ENCODE measurements at places on chromosomes 1 and 21.

- peak; percentile 24 for DNase-seq
These were observed 1242.4 kb upstream of the ADGRL4 start for GRCh38 chr1:80248886-80249285.

DNA sequence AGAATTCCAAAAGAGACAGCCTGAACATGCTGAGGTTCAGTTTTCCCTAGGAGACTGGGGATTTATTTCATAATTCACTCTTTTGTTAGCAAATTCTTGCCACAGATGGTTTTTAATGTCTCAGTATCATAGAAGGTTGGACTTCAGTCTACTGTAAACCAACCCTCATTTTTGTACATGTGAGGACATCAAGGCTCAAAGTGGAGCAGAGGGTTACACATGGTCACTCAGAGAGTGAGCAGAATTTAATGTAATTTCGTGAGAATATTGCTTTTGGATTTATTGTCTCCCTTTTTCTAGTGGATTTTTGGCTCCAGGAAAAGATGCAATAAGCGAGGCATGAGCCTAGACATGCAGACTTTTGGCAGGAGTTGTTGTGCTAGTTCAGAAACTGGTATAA, 210.8 kb upstream of the JUN start:
- no peak for DNase-seq

- DNase-seq = no peak
These were observed 9.6 kb downstream of the STUM start for GRCh38 chr1:226558036-226558650.

DNA sequence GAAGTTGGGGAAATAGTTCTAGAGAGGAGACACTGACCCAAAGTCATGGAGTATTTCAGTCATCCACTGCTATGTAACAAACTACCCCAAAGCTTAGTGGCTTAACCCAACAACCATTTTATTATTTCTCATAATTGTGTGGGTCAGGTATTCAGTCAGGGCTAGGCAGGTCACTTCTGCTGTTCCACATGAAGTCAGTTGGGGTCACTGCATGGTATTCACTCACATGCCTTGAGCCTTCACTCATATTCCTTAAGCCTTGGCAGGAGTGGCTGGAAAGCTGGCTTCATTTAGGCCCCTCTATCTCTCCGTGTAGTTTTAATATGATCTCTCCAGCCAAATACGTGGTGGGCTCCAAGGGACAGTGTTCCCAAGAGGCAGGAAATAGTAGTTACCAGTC, 17.5 kb upstream of the RNF11 start:
- no peak for DNase-seq

- no peak for DNase-seq
These were observed 61.8 kb upstream of the COA6 start for GRCh38 chr1:234311414-234311813.

DNA sequence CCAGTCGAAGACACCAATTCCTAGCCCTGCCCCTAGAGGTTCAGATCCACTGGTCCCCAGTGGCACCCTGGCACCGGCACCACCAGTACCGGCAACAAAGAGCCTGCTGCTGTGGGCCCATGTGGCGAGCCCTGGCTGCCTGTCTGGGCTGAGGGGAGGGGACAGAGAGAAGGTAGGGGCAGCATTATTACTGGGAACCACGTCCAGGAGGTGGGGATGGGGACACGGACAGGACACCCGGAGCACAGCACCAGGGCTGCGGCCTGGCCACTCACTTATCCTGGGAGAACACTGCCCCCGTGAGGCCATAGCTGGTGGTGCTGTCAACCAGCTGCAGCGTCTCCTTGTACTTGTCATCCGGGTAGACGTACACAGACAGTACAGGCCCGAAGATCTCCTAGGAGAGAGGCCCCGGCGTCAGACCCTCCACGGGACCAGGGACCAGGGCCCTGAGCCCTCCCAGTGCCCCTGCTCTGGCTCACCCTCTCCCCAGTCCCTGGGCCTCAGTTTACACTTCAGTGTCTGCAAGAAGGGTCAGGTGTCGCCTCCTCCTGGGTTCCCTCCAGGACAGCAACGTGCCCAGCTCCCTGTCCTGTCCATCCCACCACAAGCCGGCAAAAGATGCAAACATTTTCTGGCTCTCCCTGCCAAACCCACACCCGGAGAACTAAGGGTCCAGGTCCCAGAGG, 15.8 kb upstream of the TAS1R2 start:
- DNase-seq = peak; percentile 90

DNA sequence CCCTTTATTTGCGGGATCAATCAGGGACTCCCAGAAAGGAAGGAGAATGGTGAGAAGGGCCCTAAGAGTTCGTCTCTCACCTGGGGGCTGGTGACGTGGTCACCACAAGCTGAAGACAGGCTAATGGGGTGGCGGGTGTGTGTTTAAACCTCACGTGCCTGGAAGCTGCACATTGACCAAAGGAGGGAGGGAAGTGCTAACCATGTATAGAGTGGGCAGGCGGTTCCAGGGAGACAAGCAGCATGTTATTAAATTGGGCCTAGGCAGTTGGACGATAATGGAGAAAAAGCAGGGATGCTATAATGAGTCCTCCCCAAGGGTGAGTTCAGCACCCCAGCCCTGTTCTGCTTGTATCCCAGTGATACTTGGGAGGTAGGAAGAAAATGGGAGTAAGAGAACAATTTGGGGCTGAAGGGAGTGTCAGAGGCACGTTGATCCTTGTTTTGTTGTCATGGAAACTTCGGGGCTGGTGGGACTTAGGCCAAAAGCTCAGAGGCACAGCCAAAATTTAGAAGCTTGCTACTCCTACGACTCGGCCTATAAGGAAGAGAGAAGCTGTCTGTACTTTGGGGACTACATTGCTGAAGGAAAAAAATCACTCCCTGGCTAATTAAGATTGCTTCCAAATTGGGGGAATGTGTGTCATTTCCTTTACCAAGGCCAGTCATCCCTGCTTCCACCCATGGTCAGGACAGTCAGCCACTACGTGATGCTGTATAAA, 33.2 kb upstream of the EPHA8 start:
- DNase-seq = no peak

GRCh38 chr1:226181996-226182714, 4.4 kb downstream of the ACBD3 start:
- DNase-seq = peak; percentile 91

DNA sequence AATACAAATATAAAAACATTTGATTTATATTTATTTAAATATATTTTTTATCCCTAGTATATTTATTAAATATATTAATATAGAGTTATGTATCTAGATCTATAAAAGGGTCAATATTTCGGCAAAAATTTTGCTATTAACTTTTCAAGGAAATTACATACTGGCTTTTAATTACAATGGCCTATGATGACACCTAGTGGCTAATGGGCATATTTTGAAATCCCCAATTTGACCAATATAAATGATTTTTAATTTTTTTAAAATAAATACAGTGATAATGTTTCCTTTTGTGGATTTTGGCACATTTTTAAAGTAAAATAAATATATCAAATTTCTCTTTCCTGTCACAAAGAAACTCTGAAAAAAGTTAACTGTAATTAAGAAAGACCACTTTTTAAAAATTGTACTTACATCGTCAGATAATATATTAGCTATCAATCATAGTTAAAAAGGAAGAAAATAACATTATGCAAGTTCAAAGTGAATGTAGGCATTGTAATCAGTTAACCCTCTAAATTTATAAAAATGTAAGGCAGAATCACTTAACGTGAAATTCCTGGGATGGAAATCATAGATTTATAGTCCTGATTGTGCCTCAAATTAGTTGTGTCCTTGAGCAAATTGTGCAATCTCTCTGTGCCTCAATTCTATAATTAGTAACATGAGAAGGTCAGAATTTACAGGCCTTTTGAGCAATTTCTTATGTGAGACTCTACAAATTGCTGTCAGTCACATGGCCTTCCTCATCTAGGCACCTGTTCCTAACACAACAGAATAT, 25.6 kb upstream of the RGS13 start:
- no peak for DNase-seq

DNA sequence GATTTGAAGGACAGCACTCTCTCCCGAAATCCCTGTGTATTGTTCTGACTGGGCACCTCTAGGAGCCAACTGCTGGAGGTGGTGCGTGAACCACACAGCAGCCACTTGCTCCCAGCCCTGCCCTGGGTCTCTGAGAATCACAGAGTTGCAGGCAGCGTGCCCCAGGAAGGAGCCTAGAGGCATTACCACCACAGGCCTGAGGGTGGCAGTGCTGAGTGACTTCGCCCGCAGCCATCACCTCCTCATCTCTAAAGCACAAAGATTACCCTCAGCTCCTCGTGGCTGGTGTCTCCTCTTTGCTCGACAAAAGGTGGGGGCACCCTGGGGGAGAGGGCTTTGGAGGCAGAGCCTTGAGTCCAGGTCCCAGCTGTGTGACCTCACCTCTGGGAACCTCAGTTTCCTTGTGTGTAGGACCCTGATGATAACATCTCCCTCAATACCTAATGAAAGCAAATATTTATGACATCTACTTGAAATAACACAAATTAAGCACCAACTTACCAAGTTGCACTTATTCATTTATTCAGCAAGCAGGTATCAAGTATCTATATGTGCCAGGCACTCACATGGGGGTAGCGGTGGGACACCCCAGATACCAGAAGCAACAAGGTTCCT, 86.3 kb downstream of the VWA5B1 start:
- peak; percentile 21 for DNase-seq

DNA sequence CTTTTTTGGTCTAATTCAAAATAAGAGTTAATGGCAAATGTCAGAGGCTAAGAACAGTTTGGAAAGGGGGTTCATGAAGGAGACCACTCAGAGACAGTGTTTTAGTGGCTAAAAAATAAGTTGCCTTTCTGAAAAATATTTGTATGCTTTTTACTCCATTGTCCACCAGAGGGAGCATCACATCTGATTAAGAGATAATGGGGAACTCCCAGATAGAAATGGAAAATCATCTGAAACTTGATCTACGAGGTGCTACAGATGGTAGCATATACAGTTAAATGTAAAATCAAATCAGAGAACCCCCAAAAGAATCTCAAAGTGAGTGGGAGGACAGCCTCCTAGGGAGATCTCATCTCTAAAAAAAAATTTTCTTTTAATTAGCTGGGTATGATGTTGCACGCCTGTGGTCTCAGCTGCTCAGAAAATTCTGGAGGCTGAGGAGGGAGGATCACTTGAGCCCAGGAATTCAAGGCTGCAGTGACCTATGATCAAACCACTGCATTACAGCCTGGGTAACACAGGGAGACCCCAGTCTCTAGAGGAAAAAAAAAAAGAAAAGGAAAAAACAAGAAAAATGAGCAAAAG, 9.7 kb downstream of the SMYD3 start:
- DNase-seq = no peak

- no peak for DNase-seq
These were observed 49.1 kb upstream of the EPS8L3 start for GRCh38 chr1:109812691-109813393.

GRCh38 chr1:190975827-190976226, 498.2 kb upstream of the BRINP3 start:
- no peak for DNase-seq

- DNase-seq = no peak
These were observed 1.2 kb downstream of the RUNX3 start for GRCh38 chr1:24928689-24929397.

DNA sequence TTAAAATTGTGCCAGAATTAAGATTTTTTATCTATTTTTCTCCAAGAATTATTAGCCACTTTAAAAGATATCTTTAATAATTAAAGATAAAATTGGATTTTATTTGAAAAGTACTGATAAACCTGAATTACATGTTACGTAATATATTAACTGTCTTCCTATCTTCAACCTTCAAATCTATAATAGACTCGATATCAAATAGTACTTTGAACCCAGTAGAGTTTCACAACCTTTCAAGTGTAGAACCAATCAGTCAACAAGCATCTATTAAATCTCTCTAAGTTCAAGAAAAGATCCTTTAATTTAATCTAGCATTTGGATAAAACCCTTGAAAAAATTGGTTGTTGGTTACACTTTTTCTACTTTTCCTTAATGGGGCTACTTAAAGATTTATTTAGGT, 271.4 kb downstream of the GPR52 start:
- DNase-seq = no peak

- no peak for DNase-seq
These were observed 17.9 kb upstream of the FMOD start for GRCh38 chr1:203368624-203369451.

DNA sequence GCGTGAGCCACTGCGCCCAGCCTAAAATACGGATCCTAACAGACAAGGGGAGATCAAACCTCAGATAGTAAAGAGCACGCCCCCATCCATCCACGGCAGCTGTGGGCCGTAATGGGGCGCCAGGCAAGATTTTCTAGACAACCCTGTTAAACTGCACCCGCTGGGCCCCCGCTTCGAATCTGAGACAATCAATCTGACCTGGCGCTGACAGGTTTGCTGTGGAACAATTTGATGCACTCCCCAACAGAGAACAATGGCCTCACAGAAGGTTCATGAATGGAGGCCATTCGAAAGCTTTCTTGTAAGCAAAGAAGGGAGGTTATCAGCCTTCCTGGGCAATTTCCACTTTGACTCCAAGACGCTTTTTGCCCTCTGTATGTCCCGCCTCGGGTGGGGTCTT, 30.5 kb downstream of the CLSTN1 start:
- DNase-seq = no peak

DNA sequence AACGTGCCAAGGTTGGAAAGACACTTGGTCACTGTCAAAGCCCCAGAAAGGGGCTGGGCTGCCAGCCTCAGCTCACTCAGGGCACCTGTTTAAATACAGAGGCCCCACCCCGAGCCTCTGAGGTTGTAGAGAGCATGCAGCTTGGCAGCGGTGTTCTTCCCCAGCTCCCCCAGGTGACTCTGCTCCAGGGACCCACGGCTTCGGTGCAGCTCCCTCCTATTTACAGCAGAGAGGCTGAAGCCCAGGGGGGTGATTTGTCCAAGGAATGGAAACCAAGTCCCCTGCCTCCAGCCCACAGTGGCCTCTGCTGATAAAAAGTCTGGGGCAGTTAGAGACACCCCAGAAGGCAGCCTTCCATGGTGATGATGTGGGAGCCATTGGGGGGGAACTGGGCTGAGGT, 9.1 kb upstream of the C1QA start:
- DNase-seq = no peak

DNA sequence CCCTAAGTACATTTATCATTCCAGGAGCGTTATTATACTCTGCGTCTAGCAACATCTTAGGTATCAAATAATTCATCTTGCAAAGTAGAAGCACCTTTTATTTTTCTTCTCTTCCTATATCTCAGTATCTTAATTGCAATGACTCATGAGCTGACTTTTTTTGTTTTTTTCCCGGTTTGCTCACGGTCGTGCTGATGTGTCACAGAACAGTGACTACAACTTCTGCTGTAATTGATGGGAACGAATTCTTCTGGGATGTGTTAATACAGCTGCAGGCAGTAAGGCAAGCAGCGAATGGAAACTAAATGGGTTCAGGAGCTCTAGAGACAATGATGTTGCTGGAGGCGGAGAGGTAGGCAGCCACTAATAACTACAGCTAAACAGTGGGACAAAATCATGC, 89.8 kb upstream of the TMPRSS15 start:
- DNase-seq = peak; percentile 1

- peak; percentile 33 for DNase-seq
These were observed 95.1 kb upstream of the TSPAN2 start for GRCh38 chr1:115184260-115184950.

- no peak for DNase-seq
These were observed 82.8 kb upstream of the C1orf87 start for GRCh38 chr1:60156371-60156770.

- DNase-seq = no peak
These were observed 7.9 kb upstream of the BACE2 start for GRCh38 chr21:41160036-41160435.

- DNase-seq = peak; percentile 41
These were observed 26.2 kb upstream of the TADA1 start for GRCh38 chr1:166902279-166902678.
